ENCODE measurements at places on chromosomes 12 and 14. TPM values are rescaled to one million over a fixed set of nuclear protein-coding genes. Genes with fewer than 3 reads are reported as not detected.

DNA sequence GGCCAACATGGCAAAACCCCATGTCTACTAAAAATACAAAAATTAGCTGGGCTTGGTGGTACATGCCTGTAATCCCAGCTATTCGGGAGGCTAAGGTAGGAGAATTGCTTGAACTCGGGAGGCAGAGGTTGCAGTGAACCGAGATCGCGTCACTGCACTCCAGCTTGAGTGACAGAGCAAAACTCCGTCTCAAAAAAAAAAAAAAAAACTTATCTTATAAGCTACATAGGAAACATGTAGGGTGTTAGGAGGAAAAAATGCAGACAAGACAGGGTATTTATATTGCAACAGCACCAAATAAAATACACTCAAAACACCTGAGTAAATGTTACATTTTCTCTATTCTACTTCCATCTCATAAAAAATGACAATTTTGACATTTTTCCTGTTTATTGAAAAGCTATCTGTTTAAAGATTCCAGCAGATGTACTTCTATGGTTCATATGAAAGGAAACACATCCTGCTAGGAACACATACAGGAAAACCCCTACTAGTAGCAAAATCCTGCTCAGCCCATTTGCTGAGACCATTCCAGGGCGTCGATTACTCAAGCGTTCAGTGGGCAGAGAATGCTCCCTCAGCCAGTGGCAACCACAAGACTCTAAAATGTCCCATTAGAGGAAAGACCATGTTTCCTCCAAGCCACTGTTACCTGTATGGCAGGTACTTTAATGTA lies 19.7 kb downstream of the CORO1C start:
- DNase-seq = no peak

The FZD10 gene
- total RNA-seq = not detected

DNA sequence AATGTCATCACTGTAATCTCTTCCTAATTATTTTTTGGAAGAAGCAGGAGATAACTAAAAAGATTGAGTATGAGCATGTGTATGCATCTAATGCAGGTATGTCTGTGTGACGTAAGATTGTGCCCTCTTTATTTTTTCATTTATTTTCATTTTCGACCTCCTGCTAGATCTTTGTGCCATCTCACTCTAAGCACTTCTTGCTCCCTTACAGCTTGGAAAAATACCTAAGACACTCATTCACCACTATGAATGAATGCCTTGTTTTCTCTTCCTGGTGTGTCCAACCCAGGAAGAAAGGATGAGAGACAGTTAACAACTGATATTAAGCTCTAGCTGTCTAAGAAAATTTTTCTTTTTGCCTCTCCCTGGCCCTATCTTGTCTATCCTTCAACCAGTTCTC lies 76.8 kb upstream of the CISTR start:
- DNase-seq = no peak

The KRT79 gene
- not detected for total RNA-seq

The KRT77 gene
- not detected for total RNA-seq

GRCh38 chr14:24310646-24311604 lies at the start of gene LTB4R:
Gene LTB4R (plus strand): TSS chr14:24311502. CDS start chr14:24315652, 4,150 bp downstream.
- DNase-seq = peak; percentile 72

DNA sequence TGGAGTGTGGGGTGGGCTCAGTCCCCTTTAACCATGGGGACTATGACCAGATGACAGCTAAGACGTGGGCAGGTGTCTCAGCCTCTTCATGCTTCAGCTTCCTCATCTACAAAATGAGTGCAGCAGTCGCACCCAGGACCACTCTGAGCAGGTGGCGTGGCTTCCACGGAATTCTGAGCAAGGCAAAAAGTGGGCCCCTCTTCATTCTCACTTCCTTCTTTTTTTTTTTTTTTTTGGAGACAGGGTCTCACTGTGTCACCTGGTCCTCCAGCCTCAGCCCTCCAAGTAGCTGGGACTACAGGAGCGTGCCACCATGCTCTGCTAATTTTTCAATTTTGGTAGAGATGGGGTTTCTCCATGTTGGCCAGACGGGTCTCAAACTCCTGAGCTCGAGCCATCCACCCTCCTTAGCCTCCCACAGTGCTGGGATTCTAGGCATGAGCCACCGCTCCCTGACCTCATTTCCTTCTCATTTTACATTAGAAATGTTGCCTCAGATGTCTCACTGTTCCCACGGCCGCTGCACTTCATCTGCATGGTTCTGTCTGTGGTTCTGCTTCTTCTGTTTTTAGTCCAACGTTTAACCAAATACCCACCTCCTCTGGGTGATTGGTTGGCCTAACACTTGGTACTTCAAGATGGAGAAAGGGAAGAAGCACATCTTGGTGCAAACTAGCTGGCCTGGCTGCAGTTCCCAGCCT lies 41.3 kb upstream of the BCL7A start:
- DNase-seq = no peak

DNA sequence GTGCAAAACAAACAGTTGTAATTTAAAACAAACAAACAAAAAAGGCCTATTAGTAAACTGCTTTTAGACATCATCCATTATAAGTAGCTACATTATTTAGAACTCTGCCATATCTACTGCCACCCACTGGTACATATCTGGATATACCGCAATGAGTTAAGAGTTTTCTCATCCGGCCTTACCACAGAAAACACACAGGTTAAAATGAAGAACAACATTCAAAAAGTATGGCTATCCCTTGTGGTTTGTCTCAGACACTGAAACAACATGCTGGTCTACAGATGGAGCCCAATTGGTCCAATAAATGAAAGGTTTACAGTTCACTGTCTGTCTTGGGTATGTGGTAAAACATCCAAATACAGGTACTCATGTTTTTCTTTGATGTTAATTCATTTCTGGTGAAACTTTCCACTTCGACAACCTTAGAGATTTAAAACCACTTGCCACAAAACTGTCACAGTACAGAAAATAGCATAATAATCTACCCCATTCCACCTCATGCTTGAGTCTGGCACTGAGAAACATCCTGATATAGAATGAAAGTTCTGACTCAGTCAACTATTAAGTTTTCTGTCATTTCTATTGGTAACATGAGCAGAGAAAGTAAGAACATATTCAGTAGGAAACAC lies 354.3 kb downstream of the CEP128 start:
- no peak for DNase-seq

DNA sequence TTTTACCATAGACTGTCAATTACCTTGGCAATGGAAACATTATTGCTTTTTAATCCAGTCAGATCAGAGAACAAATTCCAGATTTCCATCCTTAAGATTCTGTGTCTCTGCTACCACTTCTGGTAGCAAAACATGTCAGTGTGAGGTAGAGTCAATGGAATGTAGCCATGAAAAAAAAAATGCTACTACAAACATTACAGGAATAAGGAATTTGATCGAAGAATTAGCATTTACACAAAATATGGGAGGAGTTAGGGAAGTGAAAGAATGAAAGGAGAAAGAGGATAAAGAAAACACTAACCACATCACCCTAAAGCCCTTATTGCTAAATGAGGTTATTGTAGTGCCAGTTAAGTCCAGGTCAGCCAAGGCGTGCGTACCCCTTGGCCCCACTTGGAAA lies 9.2 kb downstream of the MED21 start:
- no peak for DNase-seq

GRCh38 chr12:42716491-42716891 lies 126.9 kb upstream of the PRICKLE1 start:
- DNase-seq = no peak

DNA sequence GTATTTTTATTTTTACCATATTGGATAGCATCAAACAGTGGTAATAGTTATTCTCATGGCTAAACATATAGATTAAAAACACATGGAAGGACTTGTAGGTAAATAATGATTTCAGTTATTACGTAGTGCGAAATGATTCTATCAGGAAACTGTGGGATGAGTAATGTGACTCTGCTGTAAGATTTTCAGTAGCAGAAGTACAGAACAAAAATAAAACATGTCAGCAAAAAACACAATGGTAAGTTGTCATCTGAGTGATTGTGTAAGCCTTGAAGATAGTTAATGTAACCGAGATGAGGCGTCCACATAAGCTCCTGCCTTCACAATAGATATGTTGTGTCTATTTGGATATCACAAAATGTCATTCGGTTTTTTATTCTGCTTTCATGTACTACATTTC lies 99.8 kb downstream of the BORCS5 start:
- no peak for DNase-seq

DNA sequence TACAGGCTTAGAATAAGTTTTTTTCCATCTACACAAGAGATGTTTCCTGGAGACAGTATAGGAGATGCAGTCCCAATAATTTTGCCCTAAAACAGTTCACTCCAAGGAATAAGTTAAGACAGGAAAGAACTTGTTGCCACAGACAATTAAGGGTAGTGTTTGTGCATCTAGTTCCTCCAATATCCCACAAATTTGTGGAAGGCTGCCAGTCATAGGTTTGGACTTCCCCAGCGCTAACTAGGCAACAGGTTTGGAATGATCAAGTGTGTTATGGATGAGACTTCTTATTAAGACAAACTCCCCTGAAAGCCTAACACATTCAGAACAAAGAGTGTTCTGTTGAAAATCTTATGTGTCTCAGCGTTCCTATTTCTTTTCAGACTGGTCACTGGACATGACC lies 611.0 kb downstream of the CCER1 start:
- no peak for DNase-seq

- peak; percentile 77 for DNase-seq
Observed at GRCh38 chr12:7806863-7807487, 17.8 kb downstream of the NANOG start.

GRCh38 chr14:99190696-99191394 lies 81.2 kb downstream of the BCL11B start:
- no peak for DNase-seq

DNA sequence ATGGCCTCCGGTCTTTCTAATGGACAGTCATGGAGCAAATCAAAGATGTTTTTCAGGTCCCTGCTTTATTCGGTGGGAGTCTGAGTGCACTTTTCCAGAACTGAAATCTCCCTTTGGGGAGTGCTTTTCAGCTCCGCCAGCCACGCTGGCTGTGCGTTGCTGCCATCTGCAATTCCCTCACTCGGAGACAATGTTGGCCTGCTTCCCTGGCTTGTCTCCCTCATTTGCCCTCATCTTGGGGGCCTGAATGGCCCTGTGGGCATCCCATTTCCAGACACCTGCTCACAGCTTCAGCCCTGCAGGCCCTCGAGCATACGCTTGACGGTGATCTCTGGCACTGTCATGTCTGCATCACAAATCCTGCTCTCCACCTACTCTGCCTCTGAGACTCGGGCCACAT lies 103.8 kb downstream of the CCDC92 start:
- no peak for DNase-seq

DNA sequence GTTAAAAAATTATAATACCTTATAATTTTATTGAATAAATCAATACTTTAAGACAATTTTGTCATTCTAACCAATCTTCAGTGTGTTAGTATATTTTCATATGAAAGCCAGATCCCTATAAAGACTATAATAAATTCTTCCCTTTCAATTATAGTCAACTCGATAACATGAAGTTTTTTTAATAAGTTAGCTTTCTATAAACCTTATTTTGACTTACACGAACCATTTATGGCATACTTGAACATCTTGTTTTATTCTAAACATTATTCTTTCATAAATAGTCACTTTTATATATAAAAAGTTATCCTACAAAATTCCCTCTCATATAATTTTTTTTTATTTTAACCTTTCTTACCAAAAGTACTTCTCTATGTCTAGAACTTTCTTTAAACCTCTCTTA lies 1002.3 kb downstream of the TMEM121 start:
- DNase-seq = no peak

DNA sequence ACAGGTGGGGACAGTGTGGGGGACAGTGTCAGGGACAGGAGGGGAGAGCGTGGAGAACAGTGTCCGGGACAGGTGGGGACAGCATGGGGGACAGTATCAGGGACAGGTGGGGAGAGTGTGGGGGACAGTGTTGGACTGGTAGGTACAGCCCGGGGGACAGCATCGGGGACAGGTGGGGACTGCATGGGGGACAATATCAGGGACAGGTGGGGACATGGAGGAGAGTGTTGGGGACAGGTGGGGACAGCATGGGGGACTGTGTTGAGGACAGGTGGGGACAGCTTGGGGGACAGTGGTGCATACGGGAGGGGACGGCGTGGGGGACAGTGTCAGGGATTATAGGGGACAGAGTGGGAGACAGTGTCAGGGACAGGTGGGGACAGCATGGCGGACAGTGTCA lies 212.3 kb downstream of the TMEM121 start:
- DNase-seq = no peak

DNA sequence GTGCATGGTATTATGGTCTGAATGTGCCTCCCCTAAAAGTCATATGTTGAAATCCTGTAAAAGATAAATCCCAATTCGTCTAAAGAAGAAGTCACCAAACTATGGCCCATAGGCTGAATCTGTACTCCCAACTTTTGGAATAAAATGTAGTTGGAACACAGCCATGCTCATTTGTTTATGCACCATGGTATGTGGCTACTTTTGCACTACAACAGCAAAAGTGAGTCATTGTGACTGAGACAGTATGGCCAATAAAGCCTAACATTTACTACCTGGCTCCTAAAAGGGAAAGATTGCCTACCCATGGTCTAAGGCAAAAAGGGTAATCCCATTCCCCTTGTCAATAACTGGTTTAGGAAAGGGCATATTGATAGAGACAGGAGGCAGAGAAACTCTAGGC lies 101.8 kb downstream of the LRIG3 start:
- DNase-seq = no peak

DNA sequence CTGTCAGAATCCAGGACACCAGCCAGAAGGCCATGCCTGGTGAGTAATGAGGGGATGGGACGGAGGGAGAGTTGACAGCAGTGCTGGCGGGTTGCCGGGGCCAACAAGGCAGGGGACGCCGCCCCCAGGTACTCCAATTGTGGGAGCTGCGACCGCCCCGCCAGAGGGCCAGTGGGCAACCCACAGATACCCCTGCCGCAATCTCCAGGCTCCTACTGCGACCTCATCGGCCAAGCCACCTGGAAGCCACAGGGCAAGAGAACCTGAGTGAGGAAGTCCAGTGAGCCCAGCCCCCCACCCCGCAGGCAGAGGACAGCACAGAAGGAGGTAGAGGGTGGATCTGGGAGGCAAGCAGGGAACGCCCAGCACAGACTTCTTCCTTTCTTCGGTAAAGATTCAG lies 103.0 kb downstream of the RIMBP2 start:
- DNase-seq = no peak

The SRGAP1 gene
- 0.51 TPM for total RNA-seq

DNA sequence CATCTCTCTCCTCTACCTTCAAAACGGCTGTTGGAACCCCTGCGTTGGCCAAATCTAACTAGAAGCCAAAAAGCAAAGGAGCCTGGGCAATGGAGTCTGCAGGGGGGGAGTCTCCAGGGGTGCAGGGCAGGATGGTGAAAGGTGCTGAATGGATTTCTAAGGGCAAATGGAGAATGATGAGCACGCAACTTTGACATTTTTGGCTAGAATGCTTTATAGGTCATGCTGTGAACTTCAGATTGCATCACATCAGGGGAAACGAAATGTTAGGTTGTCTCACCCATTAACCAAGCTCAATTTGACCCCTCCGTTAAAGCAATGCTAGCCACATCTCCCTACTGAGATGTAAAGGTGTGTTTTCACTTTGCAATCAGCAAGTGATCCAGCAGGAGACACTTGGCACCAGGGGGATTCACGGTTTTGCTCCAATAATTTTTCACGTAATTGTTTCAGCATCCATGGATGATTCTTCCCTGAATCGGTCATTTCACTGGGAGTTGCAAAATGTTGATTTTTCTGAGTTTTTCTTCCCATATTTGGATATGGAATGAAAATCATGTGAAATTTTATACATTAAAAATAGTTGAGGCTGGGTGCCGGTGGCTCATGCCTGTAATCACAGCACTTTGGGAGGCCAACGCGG lies 78.0 kb upstream of the MDM1 start:
- DNase-seq = no peak

- no peak for DNase-seq
Observed at GRCh38 chr12:20144341-20144740, 224.0 kb upstream of the PDE3A start.

The INSM2 gene
- under 0.01 TPM for total RNA-seq
